Activated gamma-delta T cell treated with anti-CD3 and anti-CD28 coated beads, Interleukin-2, amount 50 U/mL, for 16 hours (primary cell): ENCODE measurements at places on chromosomes 13 and 19.

DNA sequence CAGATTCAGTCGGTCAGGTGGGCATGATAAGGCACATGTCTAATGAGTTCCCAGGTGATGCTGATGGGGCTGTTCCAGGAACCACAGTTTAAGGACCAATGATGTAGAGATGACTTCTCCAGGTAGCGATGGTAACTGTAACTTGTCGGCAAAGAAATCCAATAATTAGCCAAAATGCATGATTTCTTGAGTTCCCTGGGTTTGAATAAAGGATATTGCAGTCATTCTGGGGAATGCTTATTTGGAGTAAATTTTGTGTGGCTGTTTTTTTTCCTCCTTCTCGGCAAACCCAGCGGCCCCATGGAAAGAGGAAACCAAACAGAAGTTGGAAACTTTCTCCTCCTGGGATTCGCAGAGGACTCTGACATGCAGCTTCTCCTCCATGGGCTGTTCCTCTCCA lies at the start of gene OR7C2:
Gene OR7C2 (plus strand): TSS at position 301 of the 400 bp plus-strand sequence. CDS start 0 bp downstream, at position 301.
- no peak for DNase-seq

DNA sequence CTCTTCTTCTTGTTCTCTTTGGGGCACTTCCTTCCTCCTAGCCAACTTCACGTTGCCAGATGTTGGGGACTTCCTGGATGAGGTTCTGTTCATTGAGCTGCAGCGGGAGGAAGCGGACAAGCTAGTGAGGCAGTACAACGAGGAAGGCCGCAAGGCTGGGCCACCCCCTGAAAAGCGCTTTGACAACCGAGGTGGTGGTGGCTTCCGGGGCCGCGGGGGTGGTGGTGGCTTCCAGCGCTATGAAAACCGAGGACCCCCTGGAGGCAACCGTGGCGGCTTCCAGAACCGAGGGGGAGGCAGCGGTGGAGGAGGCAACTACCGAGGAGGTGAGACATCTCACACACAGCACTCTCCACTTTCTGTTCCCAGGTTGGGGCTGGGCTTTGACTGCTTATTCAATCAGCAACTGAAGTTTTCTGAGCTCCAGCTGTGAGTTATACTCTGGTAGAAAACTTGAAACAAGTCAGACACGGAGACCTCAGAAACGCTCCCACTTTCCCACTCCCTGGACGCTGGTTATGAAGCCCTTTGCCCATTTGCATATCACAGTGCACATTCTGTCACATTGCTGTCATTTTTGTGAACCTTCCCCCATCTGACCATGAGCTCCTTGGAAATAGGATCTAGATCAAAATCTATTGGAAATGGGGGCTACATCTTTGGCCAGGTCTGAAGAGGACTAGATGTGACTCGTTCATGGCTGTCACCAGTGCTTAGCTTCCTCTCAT lies 7.2 kb upstream of the CCDC97 start:
- DNase-seq: peak; percentile 73

- DNase-seq: no peak
Observed at GRCh38 chr13:86446311-86446710, 647.1 kb upstream of the SLITRK6 start.

GRCh38 chr19:11261431-11261970 lies 823 bp downstream of the DOCK6 start:
- DNase-seq: no peak

- no peak for DNase-seq
Observed at GRCh38 chr13:33758113-33758512, 59.8 kb upstream of the RFC3 start.

DNA sequence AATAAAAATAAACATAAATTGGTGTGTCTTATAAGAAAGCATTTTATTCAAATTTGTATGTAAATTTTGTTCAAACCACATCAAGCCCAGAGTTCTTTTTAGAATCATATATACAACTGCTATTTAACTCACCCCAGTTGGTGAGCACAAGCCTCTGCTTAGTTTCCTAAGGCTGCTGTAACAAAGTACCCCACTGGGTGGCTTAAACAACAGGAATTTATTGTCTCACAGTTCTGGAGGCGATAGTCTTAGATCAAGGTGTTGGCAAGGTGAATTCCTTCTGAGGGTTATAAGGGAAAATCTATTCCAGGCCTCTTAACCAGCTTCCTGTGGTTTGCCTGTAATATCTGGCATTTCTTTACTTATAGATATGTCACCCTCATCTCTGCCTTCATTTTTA lies 1133.5 kb downstream of the OLFM4 start:
- no peak for DNase-seq

GRCh38 chr13:22538400-22538799 lies 642.4 kb upstream of the SGCG start:
- no peak for DNase-seq
